Stimulated activated naive CD4-positive, alpha-beta T cell (primary cell): ENCODE measurements at places on chromosomes 12 and 14.

GRCh38 chr12:6603095-6603567, 4.0 kb downstream of the CHD4 start:
- DNase-seq: peak; percentile 6

DNA sequence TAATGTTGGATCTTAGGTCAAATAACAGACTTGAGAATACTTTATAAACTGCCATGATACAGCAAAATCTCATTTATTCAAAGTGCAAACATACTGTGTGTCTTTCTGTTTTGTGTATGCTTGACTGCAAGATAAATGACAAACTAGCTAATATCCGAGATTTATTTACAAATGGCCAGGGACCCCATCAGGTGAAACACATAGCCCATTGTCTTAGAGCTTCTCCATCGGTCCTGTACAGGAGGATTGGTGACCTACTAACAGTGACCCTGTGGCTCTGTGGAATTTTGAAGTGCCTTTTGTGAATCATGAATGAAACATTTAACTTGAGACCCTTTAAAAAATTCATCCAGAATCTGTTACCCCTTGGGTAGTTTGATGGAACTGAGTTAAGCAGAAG, 27.1 kb downstream of the SLC25A29 start:
- no peak for DNase-seq

DNA sequence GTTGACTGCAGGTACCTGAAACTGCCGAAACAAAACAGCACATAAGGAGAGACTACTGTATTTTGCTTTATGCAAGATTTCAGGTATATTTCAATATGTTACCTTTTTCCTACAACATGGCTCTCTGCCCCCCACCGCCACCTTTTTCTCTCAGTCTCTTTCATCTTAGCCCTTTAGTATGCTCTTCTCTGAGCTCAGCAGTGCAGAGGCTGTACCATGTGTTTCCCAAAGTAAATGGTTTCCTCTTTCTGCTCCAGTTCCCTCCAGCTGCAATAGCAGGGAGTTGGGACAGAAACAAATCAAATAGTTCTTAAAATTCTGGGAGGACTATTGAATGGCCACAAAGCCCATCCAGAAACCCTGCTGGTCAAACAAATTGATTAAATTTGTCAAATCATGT, 4.3 kb downstream of the AMN1 start:
- DNase-seq: no peak

- DNase-seq: no peak
Observed at GRCh38 chr14:100038065-100038464, 27.2 kb upstream of the EVL start.

GRCh38 chr14:61126603-61127498, 145.8 kb downstream of the SLC38A6 start:
- DNase-seq: no peak
